ENCODE measurements at places on chromosomes 12 and 14. TPM values are rescaled to one million over a fixed set of nuclear protein-coding genes. Genes with fewer than 3 reads are reported as not detected.

GRCh38 chr14:23030936-23031335 lies 3.8 kb downstream of the PSMB5 start:
- no peak for DNase-seq

GRCh38 chr12:118816296-118816695 lies 165.0 kb upstream of the SRRM4 start:
- DNase-seq: no peak

DNA sequence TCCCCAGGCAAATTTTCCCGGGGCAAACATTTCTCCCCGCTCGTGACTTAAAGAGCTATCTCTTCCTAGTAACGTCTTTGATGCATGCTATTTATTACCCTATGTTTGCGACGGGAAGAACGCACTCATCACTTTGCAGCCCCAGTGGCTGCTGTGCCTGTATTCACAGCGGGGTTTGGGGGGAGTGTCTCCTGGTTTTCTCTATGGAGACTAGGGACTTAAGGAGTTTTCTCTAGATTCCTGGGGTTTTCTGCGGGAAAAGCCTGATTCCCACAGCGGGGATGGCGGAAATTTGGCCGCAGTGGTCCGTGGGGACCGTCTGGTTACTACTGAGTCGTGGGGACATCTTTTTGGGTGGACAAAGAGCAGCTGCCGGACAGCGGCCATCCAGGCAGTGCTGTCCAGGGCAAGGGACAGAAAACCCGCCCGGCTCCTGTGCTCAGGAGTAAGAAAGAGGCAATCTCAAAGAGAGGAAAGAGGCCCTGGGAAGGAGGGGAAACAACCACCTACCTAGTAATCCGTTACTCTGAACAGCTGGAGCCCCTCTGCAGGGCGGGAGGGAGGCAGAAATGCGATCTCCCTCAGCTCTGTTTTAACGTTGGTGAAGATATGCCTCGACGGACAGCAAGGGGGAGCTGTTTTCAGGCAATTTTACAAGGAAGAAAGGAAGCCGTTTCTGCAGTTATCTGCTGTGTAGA lies 771 bp upstream of the AVPR1A start:
- DNase-seq: no peak

GRCh38 chr14:24422261-24422660 lies 7.2 kb downstream of the CBLN3 start:
- no peak for DNase-seq

DNA sequence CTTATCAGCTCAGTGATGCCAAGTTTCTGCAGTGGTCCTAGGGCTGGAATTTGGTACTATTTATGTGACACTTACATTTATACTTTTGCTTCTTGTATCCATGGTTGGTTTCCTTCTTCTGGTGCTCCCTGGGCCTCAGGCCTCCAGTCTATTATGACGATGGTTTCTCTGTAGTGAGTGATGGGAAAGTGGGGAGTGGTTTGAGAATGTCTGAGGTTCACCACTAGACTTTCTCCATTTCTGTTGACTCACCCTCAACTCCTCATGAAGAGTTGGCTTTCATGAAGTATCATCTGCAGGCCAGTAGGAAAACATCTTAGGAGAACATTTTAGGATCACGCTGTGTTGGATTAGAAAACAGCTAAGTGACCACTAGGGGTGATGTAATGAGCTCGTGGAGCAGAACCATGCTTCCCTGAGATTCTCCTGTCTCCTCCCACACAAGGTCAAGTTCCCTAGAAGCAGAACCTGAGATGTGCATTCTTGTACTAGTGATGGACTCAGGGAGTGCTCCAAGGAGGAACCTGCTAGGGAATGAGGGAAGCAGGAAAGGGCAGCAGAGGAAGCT lies 32.1 kb downstream of the RPH3A start:
- no peak for DNase-seq

The WASHC3 gene
- total RNA-seq: 32.7 TPM

The GYS2 gene
- total RNA-seq: not detected

The ANO4 gene
- total RNA-seq: not detected

The ZDHHC22 gene
- total RNA-seq: not detected

All from psoas muscle (tissue), 8 donors.